A673 (cell line): ENCODE measurements at places on chromosomes 11 and 22. TPM values are rescaled to one million over a fixed set of nuclear protein-coding genes. Genes with fewer than 3 reads are reported as not detected.

- H3K27ac ChIP-seq, result no peak overlapping the region
- no peak overlapping the region for H3K4me3 ChIP-seq
- H3K36me3 ChIP-seq, result no peaks in the 10 kb centered on the region
- no peaks in the 10 kb centered on the region for H3K27me3 ChIP-seq
- DNase-seq, result no peak
Observed at GRCh38 chr11:130150790-130151189, 8.8 kb upstream of the ST14 start.

DNA sequence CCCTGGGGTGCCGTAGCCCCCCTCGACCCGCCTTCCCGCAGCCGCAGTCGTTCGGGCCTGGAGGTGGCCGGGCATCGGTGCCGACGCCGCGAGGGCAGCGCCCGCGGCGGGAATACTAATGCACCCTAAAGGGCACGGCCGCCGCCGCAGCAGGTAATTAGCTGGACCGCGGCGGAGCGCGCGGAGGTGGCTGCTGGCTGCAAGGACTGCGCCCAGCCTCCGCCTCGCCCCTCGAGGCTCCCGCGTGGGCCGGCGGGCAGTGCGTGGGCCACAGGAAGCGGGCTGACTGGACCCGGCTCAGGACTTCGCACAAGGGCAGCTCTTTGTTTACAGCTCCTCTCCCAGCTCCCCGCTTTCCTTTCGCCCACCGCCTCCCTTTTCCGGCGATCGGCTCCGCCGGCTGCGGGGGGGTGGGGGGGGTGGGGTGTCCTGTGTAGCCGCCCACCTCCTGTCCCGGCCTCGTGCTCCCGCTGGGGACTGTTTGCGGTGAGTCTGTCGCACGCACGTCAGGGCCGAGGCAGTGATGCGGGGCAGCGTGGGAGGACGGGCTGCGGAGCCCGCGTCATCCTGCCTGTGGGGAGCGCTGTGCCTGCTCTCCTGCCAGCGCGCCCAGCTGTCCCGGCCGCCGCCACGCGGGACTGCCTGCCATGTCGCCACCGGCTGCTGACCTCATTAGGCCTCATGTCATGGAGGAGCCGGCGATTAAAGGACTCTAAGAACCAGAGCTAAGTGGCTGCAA lies 53.2 kb downstream of the GRIK4 start:
- peaks cover 8% of the 10 kb centered on the region for H3K4me1 ChIP-seq
- H3K36me3 ChIP-seq, result no peaks in the 10 kb centered on the region
- H3K27ac ChIP-seq, result no peak overlapping the region
- peak; percentile 26 for DNase-seq
- H3K27me3 ChIP-seq, result peaks cover 32% of the 10 kb centered on the region
- H3K4me3 ChIP-seq, result peak overlapping the region; percentile 47

DNA sequence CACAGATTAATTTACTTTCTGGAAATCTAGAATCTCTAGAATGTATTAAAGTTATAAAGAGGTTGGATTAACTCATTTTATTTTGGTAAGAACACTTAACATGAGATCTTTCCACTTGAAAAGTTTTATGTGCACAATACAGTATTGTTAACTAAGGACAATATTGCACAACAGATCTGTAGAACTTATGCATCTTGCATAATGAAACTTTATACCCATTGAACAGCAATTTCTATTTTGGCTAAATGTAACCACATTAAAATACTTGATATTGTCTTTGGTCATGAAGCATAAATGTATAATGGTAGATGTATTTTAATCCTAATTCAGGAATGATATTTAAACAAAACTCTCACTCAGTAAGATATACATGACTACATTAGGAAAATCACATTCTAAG lies 203.8 kb downstream of the SNX19 start:
- H3K27ac ChIP-seq, result no peak overlapping the region
- no peak overlapping the region for H3K4me3 ChIP-seq
- H3K36me3 ChIP-seq, result no peaks in the 10 kb centered on the region

DNA sequence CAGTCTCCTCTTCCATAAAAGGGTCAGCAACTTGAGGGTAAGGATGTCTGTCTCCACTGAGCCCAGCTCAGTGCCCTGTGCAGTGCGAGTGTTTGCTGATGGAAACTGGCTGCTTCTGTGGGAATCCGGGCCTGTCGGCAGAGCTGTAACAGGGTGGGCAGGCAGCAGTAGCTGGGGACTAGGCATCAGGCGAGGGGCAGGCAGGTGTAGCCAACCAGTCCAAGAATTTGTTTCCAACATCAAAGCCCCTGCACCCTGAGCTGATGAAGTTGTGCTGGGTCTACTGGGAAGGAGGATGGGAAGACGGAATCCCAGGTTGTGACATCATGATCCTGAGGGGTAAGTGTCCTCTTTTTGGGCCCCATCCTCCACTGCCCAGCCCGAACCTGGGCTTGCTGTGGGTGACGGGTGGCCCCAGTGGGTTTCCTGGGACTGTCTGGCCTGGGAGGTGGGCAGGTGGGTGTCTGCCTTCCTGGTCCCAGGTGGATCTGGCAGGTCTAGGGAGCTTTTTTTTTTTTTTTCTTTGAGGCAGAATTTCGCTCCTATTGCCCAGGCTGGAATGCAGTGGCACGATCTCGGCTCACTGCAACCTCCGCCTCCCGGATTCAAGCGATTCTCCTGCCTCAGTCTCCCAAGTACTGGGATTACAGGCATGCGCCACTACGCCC lies 11.0 kb downstream of the SLC29A2 start:
- peaks cover 36% of the 10 kb centered on the region for H3K36me3 ChIP-seq
- H3K4me3 ChIP-seq, result no peak overlapping the region
- H3K27ac ChIP-seq, result peak overlapping the region; percentile 4
- H3K4me1 ChIP-seq, result no peaks in the 10 kb centered on the region

DNA sequence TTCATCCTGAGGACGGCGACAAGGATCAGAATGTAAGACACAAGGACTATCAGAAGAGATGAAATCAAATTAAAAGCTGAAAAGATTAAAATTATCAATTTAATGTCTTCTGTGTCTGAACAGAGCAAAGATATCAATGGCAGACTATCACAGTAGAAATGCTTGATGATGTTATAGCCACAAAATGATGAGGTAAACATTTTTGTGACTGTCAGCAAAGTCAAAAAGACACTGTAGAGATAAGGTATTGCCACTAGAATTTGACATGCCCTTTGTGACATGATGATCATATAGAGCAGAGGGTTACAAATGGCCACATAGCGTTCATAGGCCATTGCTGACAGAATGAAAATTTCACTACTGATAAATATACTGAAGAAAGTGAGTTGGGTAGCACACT lies 12.2 kb downstream of the OR5J2 start:
- H3K36me3 ChIP-seq, result no peaks in the 10 kb centered on the region
- H3K4me1 ChIP-seq, result no peaks in the 10 kb centered on the region
- DNase-seq, result no peak
- H3K4me3 ChIP-seq, result no peak overlapping the region
- no peak overlapping the region for H3K27ac ChIP-seq

GRCh38 chr22:31613904-31614296 lies 48.1 kb downstream of the PISD start:
- peaks cover 5% of the 10 kb centered on the region for H3K36me3 ChIP-seq
- H3K4me3 ChIP-seq, result no peak overlapping the region
- no peaks in the 10 kb centered on the region for H3K27me3 ChIP-seq
- DNase-seq, result no peak

The CDK2AP2 gene
- 48.1 and 51.3 TPM in 2 replicates for total RNA-seq

The PICK1 gene
- 24.8 and 26.6 TPM in 2 replicates for total RNA-seq

- H3K27me3 ChIP-seq, result no peaks in the 10 kb centered on the region
- H3K4me1 ChIP-seq, result peaks cover 13% of the 10 kb centered on the region
- no peak overlapping the region for H3K4me3 ChIP-seq
- DNase-seq, result no peak
Observed at GRCh38 chr22:36456464-36456845, 25.0 kb downstream of the TXN2 start.

The GPHA2 gene
- total RNA-seq, result not detected in 2 replicates

GRCh38 chr22:26811647-26811992 lies 154.2 kb downstream of the MIAT start:
- H3K4me1 ChIP-seq, result no peaks in the 10 kb centered on the region
- no peak overlapping the region for H3K4me3 ChIP-seq
- no peaks in the 10 kb centered on the region for H3K27me3 ChIP-seq
- DNase-seq, result no peak
- H3K27ac ChIP-seq, result no peak overlapping the region

DNA sequence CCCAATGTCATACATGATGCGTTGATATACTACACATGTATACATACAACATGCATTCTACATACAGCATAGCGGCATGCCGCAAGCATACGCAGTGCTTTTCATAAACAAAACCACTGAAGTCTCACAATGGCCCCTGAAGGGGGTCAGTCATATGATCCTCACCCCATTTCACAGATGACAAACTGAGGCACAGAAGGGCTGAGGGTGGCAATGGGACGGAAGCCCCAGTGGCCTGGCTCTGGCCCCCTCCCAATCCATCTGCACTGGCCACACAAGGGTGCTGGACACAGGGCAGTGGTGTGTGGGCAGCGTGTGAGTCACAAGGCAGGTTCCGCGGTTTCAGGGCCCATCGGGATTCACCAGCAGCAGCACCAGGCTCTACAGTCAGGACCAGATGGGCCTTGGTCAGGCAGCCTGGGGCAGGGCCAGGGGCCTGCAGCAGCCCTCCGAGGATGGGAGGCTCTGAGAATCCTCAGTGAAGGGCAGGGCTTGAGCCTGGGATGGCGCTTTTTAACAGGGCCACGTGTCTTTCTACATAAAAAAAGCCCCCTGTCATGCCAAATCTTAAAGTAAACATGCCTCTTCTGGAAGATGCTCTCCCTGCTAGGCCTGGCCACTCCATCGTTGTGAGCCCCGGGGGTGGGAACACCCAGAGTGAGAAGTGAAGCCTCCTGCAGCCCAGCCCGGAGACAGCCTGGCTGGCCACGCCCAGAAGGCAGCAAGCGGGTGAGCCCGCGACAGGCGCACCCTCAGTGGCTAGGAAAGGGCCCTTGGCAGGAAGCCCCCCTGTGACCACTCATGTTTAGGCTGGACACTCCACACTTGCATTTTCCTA lies 206.5 kb downstream of the CTTN start:
- H3K36me3 ChIP-seq, result no peaks in the 10 kb centered on the region
- DNase-seq, result no peak
- H3K4me1 ChIP-seq, result no peaks in the 10 kb centered on the region
- no peak overlapping the region for H3K27ac ChIP-seq
- no peaks in the 10 kb centered on the region for H3K27me3 ChIP-seq

DNA sequence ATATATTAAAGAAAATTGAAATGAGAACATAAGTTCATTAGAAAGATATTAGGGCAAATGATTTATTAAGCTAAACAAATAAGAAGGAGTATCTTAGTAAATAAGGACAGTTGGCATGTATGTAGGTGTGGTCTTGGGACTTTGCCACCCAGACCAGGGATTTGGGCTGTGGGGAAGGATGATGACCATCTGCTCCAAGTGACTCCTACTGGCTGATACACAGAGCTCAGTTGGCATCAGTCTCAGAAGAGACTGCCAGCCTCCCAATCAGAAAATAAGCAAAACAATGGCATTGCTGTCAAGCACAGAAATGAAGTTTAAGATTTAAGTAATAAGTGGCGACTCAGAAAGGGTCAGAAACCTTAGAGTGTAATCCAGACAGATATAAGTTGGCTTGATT lies 49.5 kb downstream of the PAX6 start:
- no peaks in the 10 kb centered on the region for H3K36me3 ChIP-seq
- H3K27me3 ChIP-seq, result no peaks in the 10 kb centered on the region
- no peak for DNase-seq

DNA sequence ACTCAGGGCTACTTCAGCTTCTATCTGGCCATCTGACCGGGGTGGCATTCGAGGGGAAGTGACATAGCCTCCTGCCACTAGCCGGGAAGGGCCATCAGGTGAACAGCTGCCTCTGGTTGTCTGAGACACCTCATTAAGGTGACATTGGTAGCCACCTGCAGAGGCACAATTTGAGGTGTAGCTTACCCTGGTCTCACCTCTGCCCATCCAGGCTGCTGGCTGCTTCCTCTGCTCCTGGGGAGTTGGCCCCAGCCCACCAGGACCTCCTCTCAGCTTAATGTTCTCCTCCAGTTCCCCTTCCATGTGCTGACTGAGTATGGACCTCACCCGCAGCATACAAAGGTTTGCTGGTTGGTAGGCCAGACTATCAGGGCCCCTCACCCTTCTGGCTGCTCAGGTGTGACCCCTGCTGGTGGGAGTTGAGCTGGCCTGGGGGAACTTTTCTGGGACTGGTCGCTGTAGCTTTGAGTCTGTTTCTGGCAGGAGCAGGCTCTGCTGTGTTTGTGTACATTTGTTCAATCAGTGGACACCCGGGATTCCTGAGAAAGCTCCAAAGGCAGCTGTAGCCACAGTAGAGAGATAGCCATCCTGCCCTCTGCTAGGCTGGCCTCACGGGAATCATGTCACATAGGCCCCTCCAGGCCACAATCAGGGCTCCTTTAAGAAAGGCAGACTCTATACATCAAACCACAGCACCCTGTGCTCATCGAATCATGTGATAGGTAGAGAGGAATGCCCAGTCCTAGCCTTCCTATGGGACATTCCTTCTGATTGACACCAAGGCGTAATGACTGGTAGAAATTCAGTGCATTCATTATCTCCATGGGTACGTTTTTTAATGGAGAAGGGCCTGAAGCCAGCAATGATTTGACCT lies 295.1 kb upstream of the PLET1 start:
- no peaks in the 10 kb centered on the region for H3K27me3 ChIP-seq
- no peak overlapping the region for H3K27ac ChIP-seq
- H3K4me3 ChIP-seq, result no peak overlapping the region
- H3K4me1 ChIP-seq, result peaks cover 22% of the 10 kb centered on the region
- no peaks in the 10 kb centered on the region for H3K36me3 ChIP-seq
